ENCODE measurements at places on chromosomes 16 and 17.

DNA sequence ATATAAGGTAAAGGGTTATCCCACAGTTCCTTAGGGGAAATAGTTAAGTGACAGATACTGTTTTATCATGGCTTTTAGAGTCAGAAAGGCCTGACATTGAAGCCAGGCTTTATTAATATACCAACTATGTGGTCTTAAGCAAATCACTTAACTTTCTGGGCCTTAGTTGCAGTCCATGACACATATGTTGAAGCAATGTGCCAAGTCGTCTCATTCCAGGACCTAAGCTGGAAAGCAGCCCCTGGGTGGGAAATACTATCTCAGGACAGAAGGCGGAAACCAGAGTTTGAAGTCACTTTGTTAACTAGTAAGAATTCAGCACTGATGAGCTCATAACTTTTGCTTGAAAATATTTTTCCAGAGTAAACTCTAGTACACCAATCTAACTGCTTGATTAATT is 80.0 kb downstream of the USP32 start:
- DNase-seq = peak; percentile 17

DNA sequence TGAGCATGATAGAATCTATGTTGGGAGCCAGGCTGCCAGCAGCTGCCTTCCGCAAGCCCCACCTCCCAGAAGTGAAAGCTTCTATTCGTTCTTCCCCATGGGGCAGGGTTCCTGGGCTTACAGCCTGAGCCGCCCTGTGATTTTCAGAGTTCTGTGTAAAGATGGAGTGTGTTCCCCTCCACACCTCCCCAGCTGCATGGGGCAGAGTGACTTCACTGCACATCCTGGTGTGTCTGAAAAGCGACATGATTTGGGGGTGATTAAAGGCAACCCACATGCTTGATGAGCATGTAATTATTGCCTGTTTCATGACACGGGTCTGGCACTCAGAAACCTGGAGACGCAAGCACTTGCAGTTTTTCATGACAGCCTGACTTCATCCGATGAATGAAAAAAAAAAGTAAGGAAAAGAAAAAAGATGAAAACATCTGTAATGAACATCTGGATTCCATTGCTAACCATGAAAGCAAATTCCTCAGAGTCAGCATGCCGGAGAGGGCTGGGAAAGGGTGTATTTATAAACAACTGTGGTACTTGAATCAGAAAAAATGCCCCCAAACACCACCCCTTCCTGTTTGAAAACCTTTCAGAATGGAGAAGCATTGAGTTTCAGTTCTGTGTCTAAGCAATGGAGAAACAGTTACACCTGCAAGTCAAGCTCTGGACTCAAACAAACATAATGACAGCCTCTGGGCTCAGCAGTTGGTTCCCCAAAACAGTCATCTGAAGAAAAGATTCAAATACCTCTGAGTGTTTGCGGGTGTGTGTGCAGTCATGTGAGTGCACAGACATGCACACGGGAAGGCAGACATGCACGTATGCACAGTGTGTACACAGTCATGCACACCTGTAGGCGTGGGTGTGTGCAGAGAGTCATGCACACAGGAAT is 266.0 kb downstream of the ENGASE start:
- no peak for DNase-seq

GRCh38 chr17:5115673-5116651 is at the start of gene USP6:
USP6 (plus strand) TSS chr17:5116032; CDS start chr17:5130368, 14,336 bp downstream.
- no peak for DNase-seq

GRCh38 chr16:2535625-2536013 is 2.2 kb upstream of the PDPK1 start:
- DNase-seq = no peak

DNA sequence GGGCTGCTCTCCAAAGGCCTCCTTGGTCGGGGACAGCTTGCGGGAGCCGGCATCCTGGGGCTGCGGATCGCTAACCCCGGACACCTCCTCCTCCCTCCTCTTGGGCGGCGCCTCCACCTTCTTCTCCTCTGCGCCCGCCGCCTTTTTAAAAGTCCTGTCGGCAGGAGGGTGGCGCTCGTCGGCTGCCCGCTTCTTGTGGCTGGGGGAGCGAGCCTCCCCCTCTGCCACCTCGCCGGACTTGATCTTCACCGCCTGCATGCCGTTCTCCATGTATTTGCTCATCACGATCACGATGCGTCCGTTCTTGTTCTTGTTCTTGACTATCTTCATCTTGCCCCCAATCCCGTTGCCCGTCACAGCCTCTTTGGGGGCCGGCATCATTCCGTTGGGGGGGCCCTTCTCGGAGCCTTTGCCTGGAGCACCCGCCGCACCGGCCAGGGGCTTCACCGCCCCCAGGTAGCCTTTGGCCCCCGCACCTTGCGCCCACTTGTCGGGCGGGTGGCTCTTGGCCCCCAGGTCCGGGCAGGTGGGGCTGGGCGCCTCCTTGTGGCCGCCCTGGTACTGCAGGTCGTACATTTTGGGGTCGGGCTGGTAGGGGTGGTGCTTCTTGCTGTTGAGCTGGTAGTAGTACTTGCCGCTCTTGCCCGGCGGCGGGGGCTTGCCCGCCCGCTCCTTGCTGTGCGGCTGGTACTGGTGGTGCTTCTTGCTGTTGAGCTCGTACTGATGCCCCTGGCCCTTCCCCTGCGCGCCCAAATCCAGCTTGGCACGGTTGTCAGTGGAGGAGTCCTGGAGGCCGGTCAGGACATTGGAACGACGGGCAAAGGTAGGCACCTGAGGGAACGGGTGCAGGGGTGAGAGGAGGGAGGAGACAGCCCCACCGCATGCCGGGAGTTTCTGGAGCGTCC is 4.4 kb downstream of the CBX4 start:
- no peak for DNase-seq

DNA sequence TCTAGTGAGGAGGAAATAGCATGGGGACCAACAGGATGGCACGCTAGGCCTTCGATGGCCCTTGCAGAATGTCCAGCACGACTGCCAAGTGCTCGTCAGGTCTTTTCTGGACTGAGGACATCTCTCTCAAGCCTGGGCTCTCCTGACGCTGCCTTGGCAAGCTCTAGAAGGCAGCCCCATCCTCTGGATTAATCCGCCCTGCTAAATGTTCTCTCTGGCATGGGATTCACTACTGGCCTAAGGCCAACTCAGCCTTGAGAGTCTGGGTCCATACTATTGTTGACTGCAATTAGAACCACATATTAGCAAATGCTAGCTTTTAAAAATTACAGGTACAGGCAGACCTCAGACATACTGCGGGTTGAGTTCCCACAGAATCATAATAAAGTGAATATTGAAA is 2.5 kb upstream of the CEP295NL start:
- no peak for DNase-seq

DNA sequence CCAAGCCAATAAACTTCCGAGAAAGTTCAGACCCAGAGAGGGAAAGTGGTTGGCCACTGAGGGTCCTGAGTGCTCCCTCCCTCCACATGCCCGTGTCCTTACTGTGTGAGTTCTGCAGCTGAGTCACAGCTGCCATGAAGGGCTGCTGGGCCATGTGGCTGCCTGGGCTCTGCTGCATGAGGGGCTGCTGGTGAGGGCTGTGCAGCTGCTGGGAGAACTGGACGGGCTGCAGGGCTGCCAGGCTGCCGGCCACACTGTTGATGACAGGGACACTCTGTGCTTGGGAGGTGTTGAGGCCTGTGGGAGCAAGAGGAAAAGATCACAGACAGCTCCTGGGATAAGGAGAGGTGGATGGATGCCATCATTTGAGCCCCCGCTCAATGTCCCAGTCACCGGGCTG is 44.0 kb downstream of the HNF1B start:
- DNase-seq = no peak

- no peak for DNase-seq
Observed at GRCh38 chr16:12417815-12418211, 385.9 kb downstream of the CPPED1 start.

GRCh38 chr16:26491101-26491670 is 575.5 kb upstream of the C16orf82 start:
- DNase-seq = no peak

DNA sequence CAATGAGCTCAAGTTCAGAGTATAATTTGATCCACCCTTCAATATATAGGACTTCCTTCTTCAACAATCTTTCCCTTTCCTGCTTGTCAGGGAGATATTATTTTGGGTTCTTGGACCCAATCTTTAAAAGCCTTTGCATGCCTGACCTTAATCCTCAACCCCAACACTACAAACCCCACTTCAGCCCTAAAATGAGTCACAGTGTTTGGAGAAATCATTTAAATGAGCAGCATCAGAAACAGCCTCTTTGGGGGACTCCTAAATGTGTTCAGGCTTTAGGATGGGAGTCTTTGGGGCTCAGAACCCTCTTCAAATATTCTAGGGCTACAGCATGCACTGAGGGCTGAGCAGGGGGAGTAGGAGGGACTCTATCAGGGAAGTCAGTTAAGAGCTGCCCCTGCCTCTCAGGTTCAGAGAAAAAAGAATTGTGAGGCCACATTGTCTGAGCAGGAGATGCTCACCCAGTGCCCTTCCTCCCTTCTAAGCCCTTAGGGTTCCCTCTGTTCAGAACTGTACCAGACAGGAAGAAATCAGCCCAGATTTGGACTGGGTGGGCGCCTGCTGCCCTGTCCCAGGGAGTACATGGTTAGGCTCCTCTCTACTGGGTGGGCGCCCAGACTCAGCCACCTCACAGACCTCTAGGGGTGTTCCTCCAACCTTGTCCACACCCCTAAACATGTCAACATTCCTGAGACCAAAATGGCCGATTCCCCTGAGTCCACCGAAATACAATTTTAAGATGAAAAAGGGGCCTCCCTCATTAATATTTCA is 5.0 kb downstream of the NEUROD2 start:
- DNase-seq = no peak

GRCh38 chr17:77466140-77466539 is 325.4 kb downstream of the SEC14L1 start:
- DNase-seq = no peak

DNA sequence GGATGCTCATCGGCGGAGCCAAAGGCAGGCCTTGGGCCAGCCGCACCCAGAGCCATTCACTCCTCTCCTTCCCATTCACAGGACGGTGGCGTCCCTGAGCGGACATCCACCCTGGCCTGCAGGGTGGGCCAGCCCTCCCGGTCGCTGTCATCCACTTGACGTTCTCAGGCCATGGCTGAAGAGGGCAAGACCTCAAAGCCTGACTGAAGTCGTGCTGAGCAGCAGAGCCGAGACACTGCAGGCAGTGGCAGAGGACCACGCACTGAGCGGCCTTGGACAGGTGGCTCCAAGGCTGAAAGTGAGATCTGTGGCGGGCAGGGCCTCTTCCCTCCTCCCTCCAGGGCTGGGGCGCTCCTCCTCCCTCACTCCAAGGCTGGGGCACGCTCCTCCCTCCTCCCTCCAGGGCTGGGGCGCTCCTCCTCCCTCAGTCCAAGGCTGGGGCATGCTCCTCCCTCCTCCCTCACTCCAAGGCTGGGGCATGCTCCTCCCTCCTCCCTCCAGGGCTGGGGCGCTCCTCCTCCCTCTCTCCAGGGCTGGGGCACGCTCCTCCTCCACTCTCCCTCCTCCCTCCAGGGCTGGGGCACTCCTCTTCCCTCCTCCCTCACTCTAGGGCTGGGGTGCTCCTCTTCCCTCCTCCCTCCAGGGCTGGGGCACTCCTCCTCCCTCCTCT is 24.1 kb downstream of the GNPTG start:
- DNase-seq = no peak

- DNase-seq = no peak
Observed at GRCh38 chr16:84044118-84044488, 1.5 kb upstream of the SLC38A8 start.

DNA sequence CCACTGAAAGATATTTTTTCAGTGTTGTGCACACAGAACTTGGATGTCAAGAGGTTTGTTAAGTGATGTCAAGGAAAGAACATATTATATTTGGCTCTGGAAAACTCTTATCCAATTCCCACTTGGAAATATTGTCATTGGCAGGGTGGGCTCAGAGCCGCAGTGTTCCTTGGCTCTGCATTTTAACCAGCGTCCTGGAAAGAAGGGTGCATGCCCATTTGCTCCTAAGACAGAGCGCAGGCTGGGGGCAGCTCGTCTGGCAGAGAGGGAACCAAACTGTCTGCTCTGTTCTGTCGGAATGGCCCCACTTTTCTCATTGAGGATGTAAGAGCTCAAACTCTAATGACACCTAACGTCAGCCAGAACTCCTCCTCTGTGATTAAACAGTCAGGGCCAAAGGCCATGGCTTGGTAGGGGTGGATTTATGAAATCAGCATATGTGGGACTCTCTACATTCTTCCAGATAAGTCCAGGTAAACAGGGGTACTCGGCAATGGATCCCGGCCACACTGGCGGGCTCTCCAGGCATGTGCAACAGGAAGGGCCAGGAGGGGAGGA is 18.0 kb downstream of the SLC47A1 start:
- no peak for DNase-seq

DNA sequence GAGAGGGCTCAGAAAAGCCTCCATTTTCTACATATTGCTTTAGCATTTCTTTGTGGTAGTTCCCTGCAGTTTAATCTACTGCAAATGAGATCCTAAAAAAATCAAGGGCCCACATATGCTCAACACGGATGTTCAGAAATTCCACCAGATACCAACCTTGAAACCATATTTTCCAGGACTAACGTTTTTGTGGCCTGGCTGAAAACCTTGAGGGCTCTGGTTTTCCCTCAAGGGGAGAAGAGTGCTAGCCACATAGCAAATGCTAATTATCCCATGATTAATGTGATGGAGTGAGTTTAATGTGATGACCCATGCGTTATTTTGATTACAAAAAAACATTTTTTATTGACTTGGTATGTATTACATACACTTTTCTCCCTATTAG is 68.9 kb downstream of the SNX11 start:
- no peak for DNase-seq

GRCh38 chr17:73096866-73097265 is 4.4 kb upstream of the SLC39A11 start:
- DNase-seq = no peak

GRCh38 chr17:42694524-42694923 is 12.2 kb downstream of the CNTNAP1 start:
- no peak for DNase-seq

- DNase-seq = no peak
Observed at GRCh38 chr17:39270923-39271322, 45.2 kb upstream of the STAC2 start.

DNA sequence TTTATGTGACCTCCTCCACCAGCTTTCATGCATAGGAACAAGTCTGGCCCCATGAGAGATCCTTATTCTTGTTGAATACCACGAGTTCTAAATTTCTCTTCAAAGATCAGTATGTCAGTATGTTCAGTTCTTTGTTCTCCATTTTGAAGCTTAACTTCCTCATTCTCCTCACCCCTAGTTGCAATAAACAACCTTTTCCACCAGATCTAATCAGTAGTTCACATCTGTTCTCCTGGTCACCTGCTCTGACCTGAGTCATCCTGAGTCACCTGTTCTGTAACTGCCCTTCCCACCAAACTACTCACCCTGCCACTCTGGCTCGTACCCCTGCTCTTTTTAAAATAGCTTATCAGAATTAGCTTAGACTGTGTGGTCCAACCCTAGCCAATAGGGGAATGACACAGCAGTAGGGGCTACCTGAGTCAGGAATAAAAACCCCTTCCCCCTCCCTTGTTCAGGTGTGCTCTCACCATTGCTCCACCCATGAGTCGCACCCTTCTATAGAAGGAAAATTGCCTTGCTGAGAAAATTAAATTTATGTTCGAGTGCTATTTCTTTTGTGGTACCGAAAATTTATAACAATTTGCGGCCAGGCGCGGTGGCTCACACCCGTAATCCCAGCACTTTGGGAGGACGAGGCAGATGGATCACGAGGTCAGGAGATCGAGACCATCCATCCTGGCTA is 94.6 kb downstream of the EMP2 start:
- no peak for DNase-seq

- DNase-seq = no peak
Observed at GRCh38 chr16:84068041-84068440, 25.4 kb upstream of the SLC38A8 start.

- no peak for DNase-seq
Observed at GRCh38 chr17:50397919-50398285, 579 bp upstream of the LRRC59 start.

All from NCI-H226 (cell line).